ENCODE measurements at places on chromosomes 7 and 10.

- DNase-seq: no peak
These were observed 546 bp upstream of the HOXA3 start for GRCh38 chr7:27152816-27153442.

DNA sequence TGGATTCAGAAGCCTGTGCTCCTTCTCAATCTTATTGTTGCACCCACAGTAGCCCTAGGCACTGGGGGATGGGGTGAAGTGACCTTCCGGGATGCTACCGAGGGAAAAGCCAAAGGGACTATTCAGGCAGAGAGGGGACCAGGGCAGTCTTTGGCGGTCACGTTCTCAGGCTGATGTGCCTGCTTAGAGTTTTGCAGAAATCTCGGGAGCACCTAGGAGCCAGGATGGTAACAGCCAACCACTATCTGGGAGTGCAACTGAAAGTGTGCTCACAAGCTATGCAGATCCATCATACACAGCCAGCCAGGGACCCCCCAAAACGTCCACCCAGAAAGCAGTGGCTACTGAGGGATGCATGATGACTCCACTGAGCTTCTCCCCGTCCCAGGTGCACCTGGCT, 52.4 kb downstream of the CXCL12 start:
- no peak for DNase-seq

- no peak for DNase-seq
These were observed 12.1 kb downstream of the ABCA13 start for GRCh38 chr7:48183370-48183743.

- DNase-seq: no peak
These were observed 40.9 kb upstream of the EFCAB10 start for GRCh38 chr7:105622106-105622731.

GRCh38 chr7:128000854-128001265, 30.4 kb downstream of the LRRC4 start:
- DNase-seq: no peak

- DNase-seq: no peak
These were observed 23.7 kb upstream of the FOXL3 start for GRCh38 chr7:265998-266850.

- DNase-seq: no peak
These were observed 795.9 kb upstream of the IGFBP3 start for GRCh38 chr7:46716926-46717325.

DNA sequence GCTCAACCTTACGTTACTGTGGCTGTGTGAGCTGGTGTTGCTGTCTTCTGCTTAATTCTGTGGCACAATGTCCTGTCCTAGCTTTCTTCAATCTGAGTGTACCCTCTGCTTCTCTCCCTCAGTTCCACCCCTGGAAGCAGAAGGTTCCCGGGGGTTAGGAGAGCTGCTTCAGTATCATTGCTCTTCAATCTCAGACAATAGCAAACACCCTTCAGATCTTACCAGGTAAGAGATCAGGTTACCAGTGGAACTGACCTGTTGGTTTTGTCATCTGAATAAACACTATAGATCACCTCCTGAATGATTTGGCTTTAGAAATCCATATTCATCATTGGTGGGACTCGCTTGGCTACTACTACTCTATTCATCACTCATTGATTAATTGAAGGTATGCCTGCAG, 48.4 kb downstream of the DNAJB9 start:
- DNase-seq: no peak

DNA sequence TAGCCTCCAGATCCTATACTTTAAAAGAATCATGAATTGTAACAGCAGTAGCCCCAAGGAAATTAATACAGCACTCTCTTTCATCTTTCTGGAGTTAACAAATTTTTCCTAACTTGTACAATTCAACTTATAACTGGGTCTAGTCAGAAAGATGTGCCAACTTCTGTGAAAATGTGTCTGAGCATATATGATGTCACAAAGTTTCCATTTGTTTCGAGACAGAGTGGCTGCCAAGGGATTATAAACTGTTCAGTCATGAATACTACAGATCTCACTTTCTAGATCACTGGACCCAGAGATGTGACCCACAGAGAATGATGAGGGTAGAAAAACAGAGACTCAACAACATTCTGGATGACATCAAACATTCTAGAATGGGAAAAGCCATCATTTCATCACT, 249.2 kb upstream of the PHF14 start:
- no peak for DNase-seq

GRCh38 chr7:140653319-140654108, 12.9 kb upstream of the DENND2A start:
- DNase-seq: peak; percentile 70

DNA sequence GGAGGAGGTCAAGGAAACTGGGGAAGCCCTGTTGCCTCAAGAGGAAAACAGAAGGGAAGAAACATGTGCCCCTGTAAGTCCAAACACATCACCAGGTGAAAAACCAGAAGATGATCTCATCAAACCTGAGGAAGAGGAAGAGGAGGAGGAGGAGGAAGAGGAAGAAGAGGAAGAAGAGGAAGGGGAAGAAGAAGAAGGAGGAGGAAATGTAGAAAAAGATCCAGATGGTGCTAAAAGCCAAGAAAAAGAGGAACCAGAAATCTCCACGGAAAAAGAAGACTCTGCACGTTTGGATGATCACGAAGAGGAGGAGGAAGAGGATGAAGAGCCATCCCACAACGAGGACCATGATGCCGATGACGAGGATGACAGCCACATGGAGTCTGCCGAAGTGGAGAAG, 82.7 kb upstream of the SAMD8 start:
- no peak for DNase-seq

DNA sequence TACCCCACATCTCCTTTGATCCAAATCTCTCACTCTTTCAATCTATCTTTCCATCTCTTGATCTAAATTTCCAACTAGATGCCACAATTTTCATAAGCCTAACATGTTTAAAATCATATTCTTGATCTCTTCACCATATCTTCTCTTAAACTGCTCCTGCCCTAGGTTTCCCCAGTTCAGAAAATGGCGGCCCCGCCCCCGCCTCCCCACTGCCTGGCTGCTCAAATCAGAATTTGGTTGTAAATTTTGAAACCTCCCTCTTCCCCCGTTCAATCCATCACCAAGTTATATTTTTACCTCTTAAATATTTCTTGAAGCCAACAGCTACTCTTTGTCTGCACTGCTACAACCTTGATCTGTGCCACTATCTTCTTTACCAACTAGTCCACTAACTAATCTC, 27.3 kb upstream of the PRTFDC1 start:
- no peak for DNase-seq

GRCh38 chr10:71527135-71527534, 130.4 kb downstream of the CDH23 start:
- no peak for DNase-seq

- no peak for DNase-seq
These were observed 279.3 kb upstream of the MTPN start for GRCh38 chr7:136256491-136256890.

- no peak for DNase-seq
These were observed 135.7 kb downstream of the LCOR start for GRCh38 chr10:96967847-96968246.

GRCh38 chr7:105916603-105917002, 40.2 kb upstream of the ATXN7L1 start:
- DNase-seq: peak; percentile 12

GRCh38 chr7:104984585-104985258, 29.3 kb upstream of the KMT2E start:
- DNase-seq: no peak

- no peak for DNase-seq
These were observed 1.2 kb upstream of the CALU start for GRCh38 chr7:128737867-128738385.

DNA sequence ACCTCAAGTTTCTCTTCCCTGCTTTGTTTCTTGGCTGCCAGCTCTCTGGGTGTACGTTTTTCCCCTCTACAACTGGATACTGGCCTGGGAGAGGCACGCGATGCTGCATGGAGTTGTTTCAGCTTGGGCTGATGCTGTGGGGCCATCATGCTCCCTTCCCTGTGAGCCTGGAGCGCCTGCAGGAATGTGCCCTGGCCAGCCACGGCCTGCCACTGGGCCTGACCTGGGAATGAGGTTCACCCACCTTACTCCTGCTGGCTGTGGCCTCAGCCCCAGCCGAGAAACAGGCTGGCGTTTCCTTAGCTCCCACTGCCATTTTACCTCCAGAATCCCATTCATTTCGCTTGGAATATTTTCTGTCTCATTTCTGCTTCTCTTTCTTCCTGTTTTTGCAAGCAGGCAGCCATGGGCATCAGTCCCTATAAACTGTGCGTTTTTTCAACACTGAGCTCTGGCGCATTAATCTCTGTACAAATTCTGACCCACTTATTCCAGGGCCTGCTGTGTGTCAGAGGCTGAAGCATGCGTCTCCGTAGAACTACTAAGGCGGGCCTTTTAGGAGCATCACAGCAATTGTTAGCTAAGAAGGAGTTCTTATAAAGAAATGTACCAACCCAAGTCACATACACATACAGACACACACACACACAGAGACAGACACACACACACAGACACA, 57.9 kb downstream of the GATA3 start:
- no peak for DNase-seq

DNA sequence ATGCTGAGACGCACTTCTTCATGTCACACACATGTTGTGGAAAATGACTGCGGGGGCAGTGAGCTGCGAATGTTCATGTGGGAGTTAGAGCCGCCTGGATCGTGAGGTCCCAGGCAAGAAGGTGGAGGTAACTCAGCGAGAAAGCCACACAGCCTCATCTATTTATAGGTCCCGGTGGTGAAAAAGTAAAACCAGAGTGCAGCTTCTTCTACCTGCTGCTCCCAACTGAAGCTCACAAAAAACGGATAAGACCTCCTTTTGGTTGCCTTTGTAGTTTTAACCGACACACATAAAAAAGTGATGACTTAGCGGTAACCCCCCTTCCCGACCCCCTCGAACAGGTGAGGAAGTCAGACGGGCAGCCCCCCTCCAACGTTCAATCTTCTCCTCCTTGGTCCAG, 276.9 kb downstream of the GATA3 start:
- DNase-seq: no peak

GRCh38 chr10:48390933-48391845, 84.7 kb downstream of the MAPK8 start:
- no peak for DNase-seq

DNA sequence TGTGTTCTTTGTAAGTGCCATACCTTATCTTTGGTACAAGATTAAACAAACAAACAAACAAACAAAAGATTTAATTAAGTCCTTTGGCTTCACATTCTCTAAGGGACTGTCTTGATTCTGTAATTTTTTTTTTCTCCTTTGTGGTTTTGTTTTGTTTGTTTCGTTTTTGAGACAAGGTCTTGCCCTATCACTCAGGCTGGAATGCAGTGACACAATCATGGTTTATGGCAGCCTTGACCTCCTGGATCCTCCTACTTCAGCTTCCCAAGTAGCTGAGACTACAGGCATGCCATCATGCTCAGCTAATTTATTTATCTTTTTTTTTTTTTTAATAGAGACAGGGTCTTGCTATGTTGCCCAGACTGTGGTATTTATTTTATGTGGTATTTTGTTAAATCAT, 165.8 kb downstream of the LRRC4 start:
- no peak for DNase-seq

DNA sequence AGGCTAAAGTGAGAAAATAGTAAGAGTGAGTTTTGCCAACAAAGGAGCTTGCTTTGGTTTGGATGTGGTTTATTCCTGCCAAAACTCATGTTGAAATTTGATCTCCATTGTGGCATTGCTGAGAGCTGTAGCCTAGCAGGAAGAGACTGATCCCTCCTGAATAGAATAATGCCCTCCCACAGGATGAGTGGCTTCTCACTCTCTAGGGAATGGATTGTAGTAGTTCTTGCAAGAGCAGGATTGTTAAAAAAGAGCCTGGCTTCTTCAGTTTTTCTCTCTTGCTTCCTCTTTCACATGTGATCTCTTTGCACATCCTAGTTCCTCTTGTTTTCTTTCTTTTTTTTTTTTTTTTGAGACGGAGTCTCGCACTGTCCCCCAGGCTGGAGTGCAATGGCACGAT, 34.4 kb downstream of the ASAH2 start:
- peak; percentile 20 for DNase-seq

DNA sequence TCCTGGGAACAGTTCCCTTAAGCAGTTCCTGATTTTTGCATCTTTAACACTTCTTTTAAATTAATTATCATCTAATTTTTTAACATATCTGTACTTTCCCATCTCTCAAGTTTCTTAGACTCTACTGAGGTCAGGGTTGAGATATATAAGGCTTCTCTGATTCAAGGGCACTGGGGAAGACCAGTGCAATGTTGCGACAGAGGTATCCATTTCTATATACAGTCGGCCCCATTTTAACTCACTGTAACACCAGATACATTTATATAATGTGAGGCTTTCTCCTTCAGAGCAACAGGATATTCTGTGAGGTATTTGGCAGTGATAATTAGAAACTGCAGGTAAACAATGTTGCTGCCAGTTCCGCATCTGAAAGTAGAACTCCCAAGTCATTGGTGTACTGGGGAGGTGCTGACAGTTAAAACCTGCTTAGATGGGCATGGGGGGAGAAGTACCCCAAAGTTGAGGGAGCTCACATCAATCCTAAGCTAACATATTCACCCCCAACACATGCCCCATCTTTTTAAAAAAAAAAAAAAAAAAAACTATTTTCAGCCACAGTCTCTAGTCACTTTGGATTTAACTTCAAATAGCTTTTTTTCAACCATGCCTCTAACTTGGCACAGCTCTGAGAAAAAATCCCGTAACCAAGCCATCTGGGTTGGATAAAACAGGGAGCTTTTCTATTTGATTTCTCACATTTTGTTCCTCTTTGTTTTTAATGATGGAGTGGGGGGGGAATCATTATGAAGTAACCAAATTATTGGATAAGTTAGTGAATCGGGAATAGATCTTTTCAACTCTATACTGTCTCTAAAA, 62.9 kb downstream of the REEP3 start:
- no peak for DNase-seq

DNA sequence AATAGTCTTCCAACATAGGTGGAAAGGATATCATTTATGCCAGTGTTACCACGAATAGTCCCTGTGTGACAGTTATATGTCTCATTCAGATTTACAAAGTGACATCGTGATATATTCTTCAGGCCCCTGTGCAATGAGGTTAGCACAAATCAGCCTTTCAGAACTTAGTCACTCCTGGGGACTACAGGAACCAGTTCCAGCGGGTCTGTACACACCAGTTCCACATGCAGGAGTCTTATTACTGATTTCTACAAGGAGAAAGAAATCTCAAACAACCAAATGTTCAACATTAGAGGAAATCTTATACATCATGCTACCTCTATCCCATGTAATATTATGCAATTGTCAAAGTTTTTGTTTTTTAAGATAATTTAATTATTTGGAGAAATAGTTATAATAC, 4.4 kb upstream of the WDR91 start:
- DNase-seq: no peak

DNA sequence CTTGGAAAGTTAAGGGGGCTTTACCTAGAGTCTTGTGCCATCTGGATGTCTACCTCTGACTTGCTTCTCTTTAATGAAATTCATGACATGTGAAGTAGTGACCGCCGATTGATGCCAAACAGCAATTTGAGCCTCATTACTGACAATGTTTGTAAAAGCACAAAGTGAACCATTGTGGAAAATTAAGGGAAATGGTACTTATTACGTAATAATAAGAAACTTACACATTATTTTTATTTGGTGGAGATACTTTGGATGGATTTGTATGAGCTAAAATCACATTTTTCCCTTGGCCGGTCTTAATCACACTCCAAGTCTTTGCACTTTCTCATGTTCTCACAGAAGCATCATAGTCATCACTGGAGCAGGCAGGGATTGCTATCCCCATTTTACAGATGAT, 265.1 kb upstream of the KLF6 start:
- no peak for DNase-seq

- DNase-seq: no peak
These were observed 162.8 kb upstream of the LANCL2 start for GRCh38 chr7:55202150-55202913.

- no peak for DNase-seq
These were observed 74.7 kb downstream of the ABCA13 start for GRCh38 chr7:48245751-48246472.

GRCh38 chr7:158803367-158803969, 25.8 kb downstream of the ESYT2 start:
- DNase-seq: no peak

Measured in fibroblast of the conjunctiva (primary cell).